GM23248 (cell line): ENCODE measurements at places on chromosomes 12 and 14.

DNA sequence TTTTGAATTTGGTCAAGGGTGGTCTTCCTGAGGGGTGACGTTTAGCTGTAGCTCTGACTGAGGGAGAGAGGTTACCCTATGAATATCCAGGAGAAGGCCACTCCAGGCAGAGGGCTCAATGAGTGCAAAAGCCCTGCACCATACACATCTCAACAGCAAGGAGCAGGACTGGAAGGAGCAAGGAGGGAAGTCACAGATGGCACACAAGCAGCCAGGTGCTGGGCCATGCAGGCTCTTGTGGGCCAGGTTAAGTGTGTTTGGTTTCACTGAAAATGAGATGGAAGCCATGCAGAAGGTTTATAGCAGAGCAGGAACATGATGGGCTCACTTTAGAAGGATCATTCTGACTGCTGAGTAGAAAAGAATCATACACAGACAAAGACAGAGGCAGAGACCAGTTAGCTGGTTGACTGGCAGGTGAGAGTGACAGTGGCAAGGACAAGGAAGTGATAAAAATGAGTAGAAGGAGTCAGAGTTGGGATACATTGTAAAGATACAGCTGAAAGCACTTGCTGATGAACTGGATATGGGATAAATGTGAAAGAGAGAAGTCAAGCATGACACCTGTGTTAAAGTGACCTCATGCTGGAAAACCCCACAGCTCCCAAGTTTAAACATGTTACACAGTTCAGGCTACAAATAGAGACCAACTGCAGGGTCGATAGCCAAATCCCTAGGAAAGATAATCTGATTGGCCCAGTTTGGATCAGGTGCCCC, 81.2 kb downstream of the PRKD1 start:
- DNase-seq: no peak

DNA sequence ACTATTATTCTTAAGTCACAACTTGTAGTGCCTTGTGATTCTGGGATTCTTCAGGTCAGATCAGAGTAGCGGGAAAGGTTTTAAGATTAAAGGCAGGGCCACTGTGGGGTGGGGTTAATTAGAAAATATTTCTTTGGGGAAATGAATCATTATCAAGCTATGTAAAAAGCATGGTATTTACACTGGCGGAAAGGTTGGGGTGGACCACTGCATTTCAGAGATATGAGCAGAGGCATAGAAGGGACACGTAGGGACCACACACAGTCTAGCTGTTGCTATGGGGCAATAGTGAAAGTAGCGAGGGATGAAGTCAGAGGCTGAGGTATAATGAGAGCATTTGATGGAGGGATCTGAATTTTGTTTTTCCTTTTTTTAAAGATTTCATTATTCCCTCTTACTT, 31.7 kb upstream of the KCNH3 start:
- peak; percentile 79 for DNase-seq

GRCh38 chr14:85878874-85879273, 348.9 kb downstream of the FLRT2 start:
- no peak for DNase-seq

- peak; percentile 72 for DNase-seq
Observed at GRCh38 chr14:26984311-26985177, 386.7 kb upstream of the NOVA1 start.

GRCh38 chr12:107990325-107990724, 138.8 kb upstream of the WSCD2 start:
- peak; percentile 29 for DNase-seq

- peak; percentile 37 for DNase-seq
Observed at GRCh38 chr12:67650388-67651131, 2.0 kb downstream of the DYRK2 start.

DNA sequence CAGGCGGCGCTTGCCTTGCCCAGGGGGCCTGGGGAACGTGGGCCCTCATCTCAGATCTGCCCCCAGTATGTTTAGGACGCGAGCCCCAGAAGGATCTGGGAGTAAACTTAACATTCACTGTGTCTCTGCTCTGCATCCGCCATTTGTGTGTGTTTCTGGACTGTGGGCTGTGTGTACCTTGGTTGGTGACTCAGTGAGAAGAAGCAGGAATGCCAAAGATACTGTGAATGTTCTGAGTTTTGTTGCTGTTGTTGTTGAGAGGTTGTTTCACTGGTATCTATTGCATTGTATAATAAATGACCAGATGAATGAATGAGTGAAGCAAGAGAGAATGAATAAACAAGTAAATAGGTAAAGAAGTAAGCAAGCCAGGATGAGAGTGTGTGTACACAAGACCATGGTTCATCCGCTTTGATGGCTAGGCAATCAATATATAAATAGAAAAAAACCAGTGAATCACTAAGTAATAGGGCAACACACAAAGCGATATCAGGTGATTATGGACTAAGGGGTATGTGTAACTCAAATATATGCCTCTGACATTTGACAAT, 20.5 kb downstream of the MEG3 start:
- no peak for DNase-seq

DNA sequence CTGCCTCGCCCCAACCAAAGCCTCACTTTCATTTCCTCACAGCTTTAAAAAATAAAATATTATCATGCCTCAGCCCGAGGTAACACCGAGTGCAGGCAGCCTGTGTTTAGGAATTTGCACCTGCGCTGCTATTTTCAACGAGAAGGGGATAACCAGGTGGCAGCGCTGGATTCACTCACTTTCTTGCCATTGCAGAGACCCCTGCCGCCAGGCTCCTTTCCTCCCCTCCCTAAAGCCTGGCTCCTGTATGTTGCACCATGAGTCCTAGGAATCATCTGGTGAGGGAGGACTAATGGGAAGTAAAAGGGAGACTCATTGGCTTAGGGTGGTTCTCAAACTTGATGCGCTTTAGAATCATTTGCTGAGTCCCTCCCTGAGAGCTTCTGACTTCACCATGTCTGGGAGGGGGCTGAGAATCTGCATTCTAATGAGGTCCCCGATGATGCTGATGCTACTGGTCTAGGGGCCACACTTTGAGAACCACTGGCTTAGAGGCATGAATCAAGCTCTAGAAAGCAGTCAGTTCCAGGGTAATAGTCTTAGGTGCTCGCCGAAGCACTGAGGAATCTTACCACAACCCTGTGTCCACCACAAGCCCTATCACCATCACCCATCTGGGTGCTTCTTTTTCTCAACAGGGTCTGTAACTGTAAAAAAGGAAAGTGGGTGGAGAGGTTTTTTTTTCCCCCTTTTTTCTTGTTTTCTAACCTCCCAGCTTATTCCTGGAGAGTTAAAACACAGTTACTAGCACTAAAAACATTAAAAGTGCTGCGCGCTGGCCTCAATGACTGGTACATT, 83.8 kb downstream of the SLC38A1 start:
- DNase-seq: no peak

GRCh38 chr12:29245246-29245645, 96.2 kb downstream of the FAR2 start:
- peak; percentile 19 for DNase-seq

- DNase-seq: no peak
Observed at GRCh38 chr12:113689047-113689610, 217.5 kb upstream of the LHX5 start.

DNA sequence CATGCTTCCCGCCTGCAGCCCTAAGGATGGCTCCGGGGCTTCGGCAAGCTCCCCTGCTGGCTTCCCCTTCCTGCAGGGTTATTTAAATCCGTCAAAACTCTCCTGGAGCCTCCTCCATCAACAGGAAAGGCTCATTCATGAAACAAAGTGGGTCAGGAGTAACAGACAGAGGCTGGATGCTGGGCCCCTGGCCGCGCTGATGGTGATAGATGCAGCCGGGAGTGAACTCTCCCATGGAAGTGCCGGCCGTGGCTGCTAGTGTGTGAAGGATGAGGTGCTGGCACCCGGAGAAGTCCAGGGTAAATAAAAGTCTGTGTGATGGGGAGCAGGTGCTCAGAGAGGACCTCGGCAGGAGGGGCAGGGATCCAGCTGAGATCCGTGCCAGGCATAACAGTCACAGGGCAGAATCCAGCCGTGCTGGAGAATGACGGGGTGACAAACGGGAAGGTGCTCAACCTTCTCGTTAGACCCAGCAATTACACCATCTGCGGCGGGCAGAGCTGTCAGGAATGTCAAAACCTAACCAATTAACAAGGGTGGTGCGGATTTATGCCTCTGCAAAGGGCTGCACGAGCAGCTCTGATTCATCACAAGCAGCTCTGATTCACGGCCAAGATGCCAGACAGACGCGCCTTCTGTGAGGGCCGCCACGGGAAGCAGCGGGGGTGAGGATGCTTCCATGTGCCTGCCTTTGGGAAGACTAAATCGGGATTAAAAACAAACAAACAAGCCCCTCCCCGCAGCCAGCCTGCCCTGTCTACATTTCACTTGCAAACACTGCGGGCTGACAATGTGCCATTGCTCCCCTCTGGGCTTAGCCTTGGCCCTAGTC, 55.6 kb downstream of the SYNE3 start:
- peak; percentile 94 for DNase-seq

DNA sequence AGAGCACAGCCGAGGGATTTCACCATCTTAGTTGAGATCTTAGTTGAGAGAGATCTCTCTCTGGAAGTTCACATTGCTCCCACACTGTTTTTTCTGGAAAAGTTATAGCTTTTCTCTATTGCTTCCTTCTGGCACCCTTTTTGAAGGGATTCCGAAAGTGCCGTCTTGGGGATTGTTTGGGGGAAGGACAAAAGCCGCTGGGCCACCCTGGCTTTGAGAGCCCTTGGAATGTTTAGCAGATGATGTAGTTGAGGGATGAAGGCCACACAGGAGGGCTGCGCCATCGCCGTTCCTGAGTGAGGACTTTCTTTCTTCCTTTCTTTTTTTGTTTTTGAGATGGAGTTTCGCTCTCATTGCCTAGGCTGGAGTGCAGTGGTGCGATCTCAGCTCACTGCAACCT, 17.7 kb downstream of the PLEKHG3 start:
- DNase-seq: no peak

DNA sequence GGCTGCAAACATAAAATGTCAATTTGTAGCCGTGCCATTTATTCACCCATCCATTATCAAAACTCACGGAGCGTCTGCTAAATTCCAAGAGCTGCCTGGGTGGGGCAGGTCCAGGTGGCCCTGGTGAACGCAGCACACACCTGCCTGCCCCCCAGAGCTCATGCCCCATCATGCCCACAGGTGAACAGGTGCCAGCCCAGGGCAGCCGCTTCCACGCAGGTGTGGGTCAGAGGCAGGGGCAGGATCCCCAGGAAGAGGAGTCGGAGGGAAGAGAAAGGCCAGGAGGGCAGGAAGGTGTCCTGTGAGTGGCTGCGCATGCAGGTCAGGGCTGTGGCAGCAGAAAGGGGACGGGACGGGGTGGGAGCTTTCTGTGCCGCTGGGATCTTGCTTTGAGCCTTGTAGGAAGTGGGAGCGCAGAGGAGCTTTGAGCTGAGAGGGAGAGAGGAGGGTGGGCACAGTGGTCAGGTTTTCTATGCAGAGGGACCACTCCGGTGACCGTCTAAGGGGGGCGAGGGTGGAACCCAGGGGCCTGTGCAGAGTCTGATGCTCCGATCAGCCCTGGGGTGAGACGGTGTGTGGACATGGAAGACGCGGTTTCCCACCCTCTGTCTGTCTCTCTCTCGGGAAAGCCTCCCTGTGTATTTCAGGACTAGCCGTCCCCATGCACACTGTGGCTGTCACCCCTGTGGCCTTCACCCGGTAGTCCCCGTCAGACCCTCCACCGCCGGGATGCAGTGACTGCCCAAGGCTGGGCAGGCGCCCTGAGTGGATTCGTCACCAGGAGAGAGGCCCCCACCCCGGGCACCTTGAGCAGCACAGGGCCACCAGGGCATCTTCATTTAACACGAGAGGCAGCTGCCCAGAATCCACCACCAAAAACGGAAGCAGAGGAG, 26.7 kb downstream of the GALNT9 start:
- DNase-seq: no peak

- DNase-seq: no peak
Observed at GRCh38 chr12:13041224-13041623, 3.0 kb upstream of the FAM234B start.

DNA sequence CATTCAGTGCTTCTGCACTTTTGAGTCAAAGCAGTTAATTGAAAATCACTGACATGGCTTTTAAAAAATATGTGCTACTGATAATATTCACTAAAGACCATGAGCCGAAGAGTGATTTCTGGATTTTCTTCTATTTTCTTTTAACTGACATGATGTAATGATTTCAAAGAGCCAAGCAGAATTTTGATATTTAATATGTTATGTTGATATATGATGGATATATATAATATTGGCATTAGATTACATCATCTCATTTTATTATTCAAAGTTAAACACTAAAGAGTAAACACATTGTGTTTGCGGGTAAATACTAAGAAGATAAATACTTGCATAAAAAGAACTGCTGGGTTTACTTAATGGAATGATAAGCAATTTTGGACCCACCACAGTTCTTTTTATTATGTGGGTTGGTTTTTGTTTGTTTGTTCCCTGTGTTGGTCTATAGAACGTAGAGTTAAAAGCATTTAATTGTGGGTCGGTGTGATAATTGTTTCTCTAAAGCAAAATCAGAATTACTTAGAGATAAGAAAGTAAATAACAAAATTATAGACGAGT, 692 bp downstream of the SPIC start:
- DNase-seq: no peak
